ENCODE measurements at places on chromosomes 13 and 19.
A peak's percentile ranks its signal among the peaks of the same experiment; 100 is the strongest.

DNA sequence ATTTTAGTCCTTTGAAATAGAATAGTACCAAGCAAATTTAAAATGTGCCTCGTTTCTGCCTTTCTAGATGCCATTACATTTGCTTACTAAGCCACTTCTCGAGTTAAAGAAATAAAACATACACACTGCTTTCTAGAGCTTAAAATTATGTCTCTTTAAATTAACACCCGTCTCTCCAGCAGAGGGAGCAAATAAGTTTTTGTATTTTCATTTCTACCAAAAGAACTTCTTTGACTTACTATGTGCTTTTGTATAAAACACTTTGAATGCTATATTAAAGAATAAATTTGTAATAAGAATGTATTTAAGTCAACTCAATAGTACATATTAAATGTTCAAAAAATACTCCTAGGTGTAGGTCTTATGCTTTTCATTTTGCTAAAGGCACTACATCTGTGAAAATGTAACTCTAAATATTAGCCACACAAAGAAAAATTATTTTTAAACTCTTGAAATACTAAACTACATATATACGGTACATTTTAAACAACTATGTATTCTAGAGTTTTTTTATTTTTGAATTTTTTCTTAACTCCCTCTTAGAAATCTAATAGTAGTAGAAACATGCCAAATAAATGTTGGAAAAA lies 269.3 kb upstream of the MIR17HG start:
- DNase-seq = peak; percentile 11

GRCh38 chr13:109000207-109000606 lies 370.8 kb downstream of the MYO16 start:
- no peak for DNase-seq

GRCh38 chr13:49304763-49305700 lies 57.3 kb downstream of the CDADC1 start:
- no peak for DNase-seq

GRCh38 chr19:49056101-49056901 lies 1.2 kb downstream of the CGB7 start:
- DNase-seq = peak; percentile 70

- DNase-seq = no peak
Observed at GRCh38 chr19:47499371-47499770, 15.4 kb upstream of the KPTN start.

DNA sequence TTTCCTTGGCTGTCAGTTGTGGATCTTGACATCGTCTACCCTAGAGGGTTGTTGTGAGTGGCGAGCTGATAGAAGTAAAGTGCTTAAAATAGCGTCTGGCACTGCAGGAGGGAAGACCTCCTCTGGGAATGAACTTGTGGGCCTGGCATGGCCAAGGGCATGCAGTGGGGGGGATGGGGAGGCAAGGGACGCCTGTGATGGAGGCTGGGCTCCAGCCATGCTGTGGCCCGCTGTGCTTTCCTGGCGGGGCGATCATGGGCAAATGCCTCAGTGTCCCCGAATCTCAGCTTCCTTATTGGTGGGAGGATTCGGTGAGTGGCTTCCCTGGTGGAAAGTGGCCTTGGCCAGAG lies 10.7 kb downstream of the CARM1 start:
- DNase-seq = no peak

GRCh38 chr13:112042496-112042895 lies 24.5 kb upstream of the SOX1 start:
- DNase-seq = no peak

- DNase-seq = peak; percentile 50
Observed at GRCh38 chr13:57627663-57628062, 3.9 kb upstream of the PCDH17 start.

GRCh38 chr19:6987850-6988249 lies 33.4 kb downstream of the MBD3L2B start:
- no peak for DNase-seq

DNA sequence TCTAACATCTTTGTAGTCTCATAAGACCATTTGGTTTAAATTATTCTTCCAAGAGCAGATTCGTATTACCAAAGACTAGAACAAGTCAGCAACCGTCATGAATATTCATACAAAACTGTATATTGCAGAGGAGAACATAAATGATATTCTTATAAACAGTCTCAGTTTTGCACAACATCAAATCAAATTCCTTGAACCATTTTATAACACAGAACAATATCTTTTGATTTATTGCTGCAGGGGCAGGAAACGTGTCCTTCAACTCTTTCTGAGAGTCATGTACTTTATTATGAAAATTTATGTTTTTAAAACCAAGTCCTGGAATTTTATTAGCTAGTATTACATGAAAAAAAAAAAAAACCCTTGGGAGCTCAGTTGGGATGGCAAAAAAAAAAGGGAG lies 26.2 kb downstream of the SIGLECL1 start:
- no peak for DNase-seq

Data from NCI-H748 treated with DMSO at 0.1 percent for 48 hours (cell line).